ENCODE measurements at places on chromosomes 6 and 20.

DNA sequence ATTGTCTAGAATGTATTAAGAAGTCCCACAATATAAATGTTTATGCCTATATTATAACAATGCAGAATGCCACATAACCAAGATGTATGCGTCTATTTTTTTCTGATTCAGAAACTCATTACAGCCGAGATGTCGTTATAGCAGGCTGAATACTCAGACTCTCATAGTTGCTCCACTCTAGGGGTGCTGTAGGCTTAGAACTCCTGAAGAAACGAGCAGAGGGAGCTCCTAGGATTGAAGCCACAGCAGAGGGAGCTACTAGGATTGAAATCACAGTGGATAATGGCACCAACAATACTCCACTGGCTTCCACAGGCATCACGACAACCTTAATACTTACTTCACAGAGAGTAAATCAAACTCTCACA is 208.9 kb downstream of the KIF16B start:
- DNase-seq, result no peak

- peak; percentile 56 for DNase-seq
Observed at GRCh38 chr20:3222635-3223600, 13.6 kb downstream of the ITPA start.

DNA sequence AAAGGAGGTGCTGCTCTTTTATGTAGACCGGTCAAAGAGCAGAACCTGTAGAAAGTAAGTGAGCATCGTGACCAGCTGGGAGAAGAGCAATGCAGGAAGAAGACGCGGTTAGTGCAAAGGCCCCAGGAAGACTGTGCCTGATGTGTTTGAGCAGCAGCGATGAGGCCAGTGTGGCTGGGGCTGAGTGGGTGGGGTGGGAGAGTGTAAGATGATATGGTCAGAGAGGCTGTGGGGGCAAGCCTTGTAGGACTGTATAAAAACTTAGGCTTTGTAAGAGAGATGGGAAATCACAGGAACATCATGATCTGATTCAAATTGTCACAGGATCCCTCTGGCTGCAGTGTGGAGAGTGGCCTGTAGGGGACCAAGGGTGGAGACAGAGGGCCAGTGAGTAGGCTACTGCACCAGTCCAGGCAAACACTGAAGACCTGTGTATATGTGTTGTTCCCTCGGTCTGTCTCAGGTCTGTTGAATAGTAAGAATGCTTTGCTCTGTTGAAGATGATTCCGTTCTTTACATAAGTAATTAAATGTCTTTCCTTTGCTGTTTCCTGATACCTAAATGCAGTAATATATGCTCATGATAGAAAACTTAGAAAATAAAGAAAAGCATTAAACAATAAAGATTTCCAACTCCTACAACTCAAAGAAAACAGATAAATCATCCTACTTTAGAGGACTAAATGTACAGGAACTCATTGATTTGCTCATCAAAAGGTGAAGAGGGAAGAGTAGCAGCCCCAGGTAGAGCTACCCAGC is 23.6 kb upstream of the WFDC2 start:
- no peak for DNase-seq

GRCh38 chr20:38766071-38766470 is 17.8 kb downstream of the ACTR5 start:
- DNase-seq, result no peak

Data from CD8-positive, alpha-beta T cell (primary cell).